ENCODE measurements at places on chromosomes 6 and 20.
A peak's percentile ranks its signal among the peaks of the same experiment; 100 is the strongest.

- no peak for DNase-seq
Observed at GRCh38 chr6:20497216-20498040, 36.8 kb upstream of the CDKAL1 start.

DNA sequence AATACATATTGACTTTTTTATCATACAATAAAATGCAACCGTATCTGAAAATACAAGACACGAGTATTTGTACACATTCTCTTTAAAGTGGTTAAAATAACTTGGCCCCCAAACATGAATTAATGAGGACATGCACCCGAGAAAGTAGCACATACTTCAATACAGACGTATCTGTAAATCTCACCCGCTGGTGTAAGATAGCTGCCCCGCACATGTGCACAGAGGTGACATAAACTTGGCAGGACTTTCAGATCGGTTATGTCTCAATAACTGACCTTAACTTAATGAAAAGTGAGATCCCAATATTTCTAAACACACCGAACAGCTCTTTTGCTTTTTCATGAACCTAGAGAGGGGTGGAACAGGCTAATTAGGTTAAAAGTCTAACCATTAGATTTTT lies 91.5 kb upstream of the RPS6KA2 start:
- no peak for DNase-seq

DNA sequence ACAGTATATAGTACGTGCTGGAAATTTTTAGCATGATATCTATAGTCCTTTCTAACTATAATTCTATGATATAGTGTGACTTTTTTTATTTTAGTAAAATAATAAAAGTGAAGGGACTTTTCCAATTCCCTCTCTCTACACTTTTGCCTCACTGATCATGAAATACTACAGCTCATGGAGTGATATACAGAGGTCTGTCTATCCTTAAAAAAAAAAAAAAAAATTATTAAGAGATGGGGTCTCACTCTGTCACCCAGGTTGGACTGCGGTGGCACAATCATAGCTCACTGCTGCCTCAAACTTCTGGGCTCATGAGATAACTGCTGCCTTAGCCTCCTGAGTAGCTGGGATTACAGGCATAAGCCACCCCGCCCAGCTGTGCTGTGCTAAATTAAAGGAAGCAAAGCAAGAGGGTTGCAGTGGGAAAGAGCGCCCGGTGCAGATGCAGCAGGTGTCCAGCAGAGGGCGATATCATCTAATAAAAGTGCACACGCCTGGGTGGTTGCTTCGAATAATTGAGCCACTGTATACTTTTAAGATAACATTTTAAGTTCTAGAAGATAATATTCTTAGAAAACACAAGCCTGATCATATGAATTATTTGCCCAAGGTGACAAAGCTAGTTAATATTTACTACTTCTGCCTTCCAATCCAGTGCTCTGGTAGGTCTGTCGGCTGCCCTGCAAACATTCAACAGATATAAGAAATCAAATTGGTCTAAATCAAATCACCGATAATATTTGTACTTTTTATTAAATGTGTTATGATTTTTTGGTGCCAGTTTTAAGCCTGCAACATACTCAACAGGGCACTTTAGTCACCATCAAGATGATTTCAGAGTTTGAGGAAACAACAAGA lies 94.9 kb upstream of the NT5E start:
- DNase-seq: peak; percentile 47

- DNase-seq: no peak
Observed at GRCh38 chr6:144364208-144364720, 79.1 kb downstream of the UTRN start.

GRCh38 chr20:60931696-60932095 lies 320.4 kb upstream of the CDH4 start:
- no peak for DNase-seq

GRCh38 chr6:24882295-24882694 lies 53.5 kb downstream of the RIPOR2 start:
- no peak for DNase-seq

GRCh38 chr20:55253781-55254180 lies 751.5 kb downstream of the CBLN4 start:
- peak; percentile 4 for DNase-seq

GRCh38 chr6:3450888-3451287 lies 6.0 kb downstream of the SLC22A23 start:
- DNase-seq: no peak

DNA sequence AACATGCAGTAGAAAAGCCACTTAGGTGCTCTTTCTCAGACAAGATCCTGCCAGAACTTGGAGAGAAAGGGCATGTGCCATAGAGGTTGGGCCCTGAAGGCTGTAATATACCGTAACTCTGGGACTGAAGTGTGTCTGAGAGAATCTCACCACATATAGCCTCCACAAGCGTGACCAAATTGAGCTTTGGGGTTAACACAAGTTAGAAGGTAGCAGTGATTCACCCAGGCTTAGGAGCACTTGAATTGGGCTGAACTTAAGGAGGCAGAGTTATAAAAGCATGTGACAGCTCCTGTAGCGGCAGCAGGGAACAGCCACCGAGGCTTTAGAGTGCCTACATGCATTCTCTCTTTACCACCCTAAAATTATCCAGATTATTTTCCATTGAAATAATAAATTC lies 361.6 kb downstream of the PHF3 start:
- no peak for DNase-seq

- no peak for DNase-seq
Observed at GRCh38 chr20:59583428-59584277, 20.7 kb upstream of the PHACTR3 start.

- DNase-seq: no peak
Observed at GRCh38 chr6:143964674-143965081, 43.4 kb downstream of the PLAGL1 start.

DNA sequence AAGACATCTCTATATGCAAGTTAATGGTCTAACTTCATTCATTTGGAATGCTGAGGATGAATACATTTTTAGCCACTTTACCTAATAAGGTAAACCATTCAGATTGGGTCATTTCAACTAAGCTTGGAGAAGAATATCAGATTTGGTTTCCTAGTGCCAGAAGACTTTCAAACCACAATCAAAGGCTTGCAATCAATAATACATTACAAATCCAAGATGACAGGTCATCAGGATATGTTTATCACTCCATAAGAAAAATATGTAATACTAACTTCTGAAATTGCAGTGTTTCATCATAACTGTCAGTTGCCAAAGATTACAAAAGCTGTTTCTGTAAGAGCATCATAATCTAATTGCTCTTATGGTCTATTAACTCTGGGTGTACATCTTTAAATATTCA lies 654.0 kb downstream of the COL12A1 start:
- no peak for DNase-seq

GRCh38 chr20:64001607-64002011 lies 20.7 kb downstream of the PRPF6 start:
- no peak for DNase-seq

DNA sequence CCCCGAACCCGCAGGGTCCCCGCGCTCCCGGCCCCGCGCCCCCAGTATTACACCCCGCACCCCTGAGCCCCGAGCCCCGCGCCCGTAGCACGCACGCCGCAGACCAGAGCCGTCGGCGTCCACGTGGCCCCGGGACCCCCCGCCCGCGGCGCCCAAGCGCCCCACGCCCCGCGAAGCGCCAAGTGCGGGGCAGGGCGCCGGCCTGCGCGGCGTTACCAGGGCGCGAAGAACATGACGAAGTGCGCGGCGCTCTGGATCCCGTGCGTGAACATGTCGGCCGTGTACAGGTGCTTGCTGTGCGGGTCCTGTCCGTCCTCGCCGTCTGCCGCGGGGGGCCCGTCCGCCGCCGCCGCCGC lies 312 bp downstream of the TXNDC5 start:
- no peak for DNase-seq

- no peak for DNase-seq
Observed at GRCh38 chr6:10300071-10300470, 114.8 kb downstream of the TFAP2A start.

DNA sequence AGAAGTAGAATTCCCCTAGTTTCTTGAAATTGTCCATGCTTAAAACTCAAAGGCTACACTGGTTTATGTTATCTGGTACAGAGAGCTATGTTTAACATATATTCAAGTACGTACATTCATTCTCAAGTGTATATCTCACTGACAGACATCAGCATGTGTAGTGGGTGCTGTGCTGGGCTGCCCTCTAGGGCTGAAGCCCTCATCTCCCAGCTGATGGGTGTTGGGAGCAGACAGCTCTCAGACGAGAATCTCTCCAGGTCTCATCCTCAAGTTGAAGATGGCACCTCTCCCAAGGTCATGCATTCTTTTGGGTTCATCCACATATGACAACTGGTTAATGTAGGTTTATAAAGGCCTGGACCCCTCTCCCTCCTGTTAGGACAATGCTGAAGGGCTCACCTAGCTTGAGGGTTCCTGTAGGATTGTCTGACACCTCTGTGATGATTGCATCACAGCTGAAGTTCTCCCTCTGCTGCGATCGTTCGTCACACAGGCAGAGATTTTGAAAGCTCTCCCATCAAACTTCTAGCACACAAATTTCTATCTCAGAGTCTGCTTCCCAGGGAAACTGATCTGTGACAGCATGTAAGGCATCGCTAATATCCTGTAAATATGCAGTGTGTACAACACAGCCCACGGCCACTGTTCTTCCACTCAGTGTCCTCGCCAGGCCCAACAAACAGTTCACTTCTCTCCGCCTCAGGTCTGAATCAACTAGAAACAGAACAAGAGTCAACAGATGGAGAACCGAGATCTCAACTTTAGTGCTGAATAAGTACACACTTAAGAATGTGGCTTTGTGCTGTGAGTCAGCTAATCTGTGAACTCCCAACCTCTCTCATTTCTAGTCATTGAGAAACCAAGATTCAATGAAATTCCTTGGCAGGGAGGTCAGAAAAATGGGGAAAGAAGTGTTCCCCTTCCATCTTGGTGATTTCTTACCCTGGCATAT lies 43.2 kb downstream of the PREP start:
- DNase-seq: no peak

- no peak for DNase-seq
Observed at GRCh38 chr6:35725721-35726438, 11.0 kb upstream of the ARMC12 start.

DNA sequence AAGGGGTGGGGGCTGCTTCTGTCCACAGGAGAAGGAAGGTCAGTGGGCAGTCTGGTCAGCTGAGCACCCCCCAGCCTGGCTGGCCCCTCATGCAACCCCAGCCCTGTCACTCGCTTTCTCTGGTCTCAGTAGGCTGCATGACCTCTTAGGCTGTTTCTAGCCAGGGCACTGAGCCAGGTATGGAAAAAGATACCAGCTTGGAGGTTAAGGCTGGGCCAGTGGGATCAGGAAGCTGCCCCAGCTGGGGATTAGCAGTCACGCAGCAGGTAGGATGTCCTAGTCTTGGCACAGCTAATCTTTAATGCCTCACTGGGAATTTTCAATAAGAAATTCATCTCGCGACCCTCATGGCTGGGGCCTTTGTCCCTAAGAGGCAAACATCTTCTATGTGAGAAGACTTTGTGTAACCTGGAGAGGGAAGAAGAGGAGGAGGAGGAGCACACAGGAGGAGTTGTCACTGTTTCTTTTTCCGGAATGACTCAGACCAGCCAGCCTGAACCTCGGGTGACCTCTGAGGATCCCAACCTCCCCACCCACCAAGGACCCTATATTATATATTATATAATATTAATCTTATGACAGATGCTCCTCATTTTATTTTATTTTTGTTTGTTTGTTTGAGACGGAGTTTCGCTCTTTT lies 2.4 kb upstream of the BPIFA2 start:
- DNase-seq: no peak

DNA sequence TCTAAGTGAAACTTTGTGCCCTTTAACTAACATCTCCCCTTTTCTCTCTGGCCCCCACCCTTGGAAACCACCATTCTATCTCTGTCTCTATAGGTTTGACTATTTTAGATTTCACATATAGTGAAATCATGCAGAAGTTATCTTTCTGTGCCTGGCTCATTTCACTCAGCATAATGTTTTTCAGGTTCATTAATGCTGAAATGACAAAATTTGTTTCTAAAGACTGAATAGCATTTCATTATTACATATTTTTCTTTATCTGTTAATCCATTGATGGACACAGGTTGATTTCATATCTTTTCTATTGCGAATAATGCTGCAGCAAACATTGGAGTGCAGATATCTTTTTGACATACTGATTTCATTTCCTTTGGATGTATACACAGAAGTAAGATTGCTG lies 30.7 kb downstream of the MEI4 start:
- DNase-seq: no peak

DNA sequence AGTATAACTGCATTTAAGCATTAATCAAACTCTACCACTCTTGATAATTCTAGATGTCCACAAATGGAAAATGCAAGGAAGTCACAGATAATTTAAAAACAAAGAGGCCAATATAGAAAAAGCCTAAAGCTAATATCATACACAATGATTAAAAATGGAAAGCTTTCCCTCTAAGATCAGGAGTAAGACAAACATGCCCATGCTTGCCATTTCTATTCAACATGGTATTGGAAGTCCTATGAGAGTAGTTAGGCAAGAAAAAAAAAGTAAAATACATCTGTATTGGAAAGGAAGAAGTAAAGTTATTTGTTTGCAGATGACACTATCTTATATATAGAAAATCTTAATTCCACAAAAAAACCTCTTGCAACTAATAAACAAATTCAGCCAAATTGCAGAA lies 164.6 kb upstream of the FERMT1 start:
- DNase-seq: no peak

DNA sequence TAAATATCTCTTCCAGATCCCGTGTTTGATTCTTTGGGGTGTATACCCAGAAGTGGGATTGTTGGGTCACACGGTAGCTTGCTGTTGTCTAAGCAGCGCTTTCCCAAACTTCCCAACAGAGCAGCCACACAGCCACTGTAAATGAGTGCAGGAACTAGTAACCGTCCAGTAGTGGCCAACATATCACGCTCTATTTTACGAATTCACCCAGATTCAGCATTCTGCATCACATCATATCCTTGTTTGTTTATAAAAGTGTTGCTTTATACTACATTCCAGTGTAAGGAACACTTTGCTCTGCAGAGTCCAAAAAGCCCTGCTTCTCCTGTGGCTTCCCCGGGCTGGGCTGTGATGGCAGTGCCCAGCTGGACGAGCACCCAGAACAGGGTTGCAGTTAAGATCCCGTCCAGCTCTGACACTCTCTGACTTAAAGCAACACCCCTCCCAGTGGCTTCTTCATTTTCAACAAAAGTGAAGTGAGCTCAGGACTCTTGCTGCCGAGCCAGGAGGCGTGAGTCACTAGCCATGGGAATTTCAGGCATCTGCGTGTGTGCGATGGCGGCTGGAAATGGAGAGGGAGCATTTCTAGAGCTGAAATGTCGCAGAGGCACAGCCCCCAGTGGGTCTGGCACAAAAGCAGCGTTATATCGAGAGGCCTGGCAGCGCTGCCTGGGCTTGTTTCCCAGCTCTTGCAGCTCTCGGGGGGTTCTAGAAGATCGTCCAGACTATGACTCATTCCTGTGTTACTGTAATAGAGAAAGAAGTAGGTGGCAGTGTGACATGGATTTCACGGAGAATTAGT lies 216.3 kb upstream of the ECI2 start:
- no peak for DNase-seq

- peak; percentile 47 for DNase-seq
Observed at GRCh38 chr6:89117211-89118108, at the start of gene SRSF12. TSS of gene SRSF12 (minus strand) at chr6:89118071. CDS start at chr6:89117887, 184 bp downstream.

- DNase-seq: no peak
Observed at GRCh38 chr6:170232186-170233002, 58.5 kb downstream of the DLL1 start.

- DNase-seq: no peak
Observed at GRCh38 chr6:20409427-20409971, 7.8 kb downstream of the E2F3 start.
